ENCODE measurements at places on chromosomes 6 and 20.

- DNase-seq, result peak; percentile 45
Measured at GRCh38 chr6:133621751-133622150, 267.2 kb upstream of the TCF21 start.

DNA sequence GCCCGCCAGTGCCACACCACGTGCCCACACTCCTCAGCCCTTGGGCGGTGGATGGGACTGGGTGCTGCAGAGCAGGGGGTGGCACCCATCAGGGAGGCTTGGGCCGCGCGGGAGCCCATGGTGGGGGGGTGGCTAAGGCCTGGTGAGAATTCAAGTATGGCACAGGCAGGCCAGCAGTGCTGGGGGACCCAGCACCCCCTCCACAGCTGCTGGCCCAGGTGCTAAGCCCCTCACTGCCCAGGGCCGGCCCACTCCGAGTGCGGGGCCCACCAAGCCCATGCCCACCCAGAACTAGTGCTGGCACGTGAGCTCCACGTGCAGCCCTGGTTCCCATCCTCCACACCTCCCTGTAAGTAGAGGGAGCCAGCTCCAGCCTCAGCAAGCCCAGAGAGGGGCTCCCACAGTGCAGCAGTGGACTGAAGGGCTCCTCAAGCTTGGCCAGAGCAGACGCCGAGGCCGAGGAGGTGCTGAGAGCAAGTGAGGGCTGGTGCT, 1091.1 kb upstream of the GJE1 start:
- no peak for DNase-seq

GRCh38 chr20:44717986-44718385, 2.8 kb downstream of the CCN5 start:
- DNase-seq, result no peak

DNA sequence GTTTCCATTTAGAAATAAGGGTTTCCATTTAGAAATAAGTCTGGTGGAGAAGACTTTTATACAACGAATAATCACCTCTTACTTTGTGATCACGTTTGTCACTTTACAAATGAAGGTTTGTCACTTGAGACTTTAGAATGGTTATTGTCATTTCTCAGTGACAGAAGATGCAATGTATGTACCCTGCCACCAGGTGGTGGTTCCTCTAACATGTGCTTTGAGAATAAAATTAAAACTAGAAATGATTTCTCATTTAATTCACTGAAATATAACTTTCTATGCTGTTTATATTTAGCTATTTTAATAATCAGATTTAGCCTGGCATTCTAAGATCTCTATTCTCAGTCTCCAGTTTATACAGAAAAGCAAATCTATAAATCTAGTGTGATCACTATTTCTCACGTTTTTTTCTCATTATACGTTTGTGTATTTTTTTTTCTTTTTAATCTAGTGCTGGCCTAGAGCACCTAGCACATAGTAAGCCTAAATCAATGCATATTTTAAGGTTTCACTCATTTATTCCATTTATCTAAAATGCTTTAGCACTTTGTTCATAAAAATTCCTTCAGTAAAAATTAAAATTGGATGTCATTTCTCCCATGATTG, 57.4 kb upstream of the TFAP2D start:
- DNase-seq, result peak; percentile 36

GRCh38 chr6:52564856-52565255, 12.0 kb downstream of the TRAM2 start:
- DNase-seq, result no peak

DNA sequence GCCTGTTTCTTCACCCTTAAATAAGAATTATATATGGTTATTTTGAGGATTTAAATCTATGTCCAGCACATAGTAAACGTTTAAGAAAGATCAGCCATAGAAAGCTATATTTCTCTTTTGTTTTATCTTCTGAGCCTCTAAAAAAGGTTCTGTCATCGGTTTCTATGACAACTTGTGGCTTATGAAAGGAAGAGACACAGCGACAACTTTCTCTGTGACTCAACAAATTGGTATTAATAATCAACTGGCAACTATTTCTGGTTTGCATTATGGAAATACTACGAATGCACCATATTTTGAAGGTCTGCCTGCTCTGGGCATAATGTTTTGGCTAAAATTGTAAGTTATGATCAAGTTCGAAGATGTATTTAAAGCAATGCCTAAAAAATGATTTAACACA, 751.0 kb downstream of the CD109 start:
- DNase-seq, result no peak

- no peak for DNase-seq
Measured at GRCh38 chr20:16984481-16984880, 236.3 kb downstream of the OTOR start.

DNA sequence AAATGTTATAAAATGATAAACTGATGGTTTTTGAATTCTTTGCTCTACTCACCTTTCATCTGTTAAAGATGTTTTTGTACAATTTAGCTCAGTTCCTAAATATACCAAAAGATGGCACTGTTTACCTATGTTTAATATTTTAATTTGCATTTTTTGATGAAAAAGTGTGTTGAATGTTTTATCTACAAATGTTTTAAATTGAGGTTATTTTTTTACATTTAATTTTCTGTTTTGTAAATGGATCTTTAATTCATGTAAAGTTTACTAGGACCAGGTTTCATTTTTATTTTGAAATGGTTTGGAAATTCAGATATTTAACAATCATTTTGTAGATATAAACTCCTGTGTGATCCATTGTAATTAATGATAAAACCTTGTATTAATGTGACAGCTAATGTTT, 30.0 kb downstream of the CDKAL1 start:
- DNase-seq, result peak; percentile 16

- peak; percentile 33 for DNase-seq
Measured at GRCh38 chr6:112571488-112572270, 224.5 kb downstream of the RFPL4B start.

DNA sequence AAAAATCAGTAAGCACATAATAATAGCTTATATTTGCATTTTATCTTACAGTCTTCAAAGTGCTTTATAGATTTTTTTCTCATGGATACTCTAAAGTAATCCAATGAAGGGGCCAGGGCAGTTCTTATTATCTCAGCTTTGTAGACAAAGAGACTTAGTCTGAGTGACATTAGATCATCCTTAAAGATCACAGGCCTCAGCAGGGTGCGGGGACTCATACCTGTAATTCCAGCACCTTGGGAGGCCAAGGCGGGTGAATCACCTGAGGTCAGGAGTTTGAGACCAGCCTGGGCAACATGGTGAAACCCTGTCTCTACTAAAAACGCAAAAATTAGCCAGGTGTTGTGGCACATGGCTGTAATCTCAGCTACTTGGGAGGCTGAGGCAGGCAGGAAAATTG, 14.5 kb downstream of the FERMT1 start:
- no peak for DNase-seq

GRCh38 chr6:121967631-121968030, 431.8 kb upstream of the HSF2 start:
- no peak for DNase-seq

- peak; percentile 43 for DNase-seq
Measured at GRCh38 chr6:166530211-166531095, 56.0 kb downstream of the RAMACL start.

DNA sequence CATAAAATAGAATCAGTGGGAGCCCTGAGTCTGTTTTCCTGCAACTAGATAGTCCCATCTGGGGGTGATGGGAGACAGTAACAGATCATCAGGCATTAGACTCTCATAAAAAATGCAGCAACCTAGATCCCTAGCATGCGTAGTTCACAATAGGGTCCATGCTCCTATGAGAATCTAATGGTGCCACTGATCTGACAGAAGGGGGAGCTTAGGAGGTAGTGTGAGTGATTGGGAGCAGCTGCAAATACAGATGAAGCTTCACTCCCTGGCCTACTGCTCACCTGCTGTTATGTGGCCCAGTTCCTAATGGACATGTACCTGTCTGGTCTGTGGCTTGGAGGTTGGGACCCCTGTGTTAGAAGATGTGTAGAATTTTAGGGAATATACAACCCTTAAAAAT, 904.5 kb upstream of the EPHA7 start:
- no peak for DNase-seq

DNA sequence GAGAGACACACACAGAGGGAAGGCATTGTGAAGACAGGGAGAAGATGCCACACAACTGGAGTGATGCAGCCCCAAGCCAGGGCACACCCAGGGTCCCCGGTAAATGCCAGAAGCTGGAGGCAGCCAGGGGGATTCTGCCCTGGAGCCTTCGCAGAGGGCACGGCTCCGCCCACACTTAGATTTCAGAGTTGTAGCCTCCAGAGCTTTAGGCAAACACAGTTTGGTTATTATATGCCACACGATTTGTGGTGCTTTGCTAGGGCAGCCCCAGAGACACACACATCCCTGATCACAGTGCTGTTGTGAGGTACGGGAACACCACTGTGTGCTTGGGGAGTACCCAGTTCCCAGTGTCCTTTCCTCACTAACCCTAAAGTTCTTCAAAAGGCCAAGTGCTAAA, 280.6 kb downstream of the SMOC2 start:
- DNase-seq, result no peak

DNA sequence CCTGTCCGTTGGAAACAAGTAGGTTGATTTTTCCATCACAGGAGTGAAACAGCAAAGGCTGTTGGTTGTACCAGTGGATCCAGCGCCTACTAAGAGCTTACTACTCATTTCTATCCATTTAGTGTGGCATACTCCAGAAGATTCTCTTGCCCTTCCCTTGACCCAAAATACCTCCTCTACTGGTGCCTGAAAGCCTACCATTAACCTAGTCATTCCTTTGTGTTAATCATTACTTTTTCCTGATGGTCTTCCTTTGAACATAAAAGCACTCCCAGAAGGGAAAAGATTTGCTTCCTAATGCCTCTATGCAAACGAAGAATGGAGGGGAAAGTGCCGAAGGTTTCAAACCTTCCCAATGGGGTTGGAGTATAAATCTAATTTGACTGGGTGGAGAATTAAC, 123.3 kb downstream of the QRSL1 start:
- no peak for DNase-seq

DNA sequence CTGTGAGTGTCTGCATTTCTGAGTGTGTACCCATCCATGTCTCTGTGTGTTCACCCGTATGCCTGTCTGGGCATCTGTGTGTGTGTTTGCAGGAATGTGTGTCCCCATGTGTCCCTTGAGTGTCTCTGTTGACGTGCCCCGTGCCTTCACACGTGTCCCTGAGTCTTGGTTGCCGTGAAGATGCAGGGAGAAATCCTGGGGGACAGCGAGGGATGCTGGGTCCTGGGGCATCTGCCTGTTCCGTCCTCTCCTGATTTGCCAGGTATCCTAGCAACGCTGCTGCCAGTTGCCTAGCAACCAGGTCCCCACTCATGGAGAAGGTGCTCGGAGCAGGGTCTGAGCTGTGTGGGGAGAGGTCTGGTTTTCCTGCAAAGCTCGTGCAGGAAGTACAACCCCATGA, 6.0 kb upstream of the LKAAEAR1 start:
- DNase-seq, result no peak

DNA sequence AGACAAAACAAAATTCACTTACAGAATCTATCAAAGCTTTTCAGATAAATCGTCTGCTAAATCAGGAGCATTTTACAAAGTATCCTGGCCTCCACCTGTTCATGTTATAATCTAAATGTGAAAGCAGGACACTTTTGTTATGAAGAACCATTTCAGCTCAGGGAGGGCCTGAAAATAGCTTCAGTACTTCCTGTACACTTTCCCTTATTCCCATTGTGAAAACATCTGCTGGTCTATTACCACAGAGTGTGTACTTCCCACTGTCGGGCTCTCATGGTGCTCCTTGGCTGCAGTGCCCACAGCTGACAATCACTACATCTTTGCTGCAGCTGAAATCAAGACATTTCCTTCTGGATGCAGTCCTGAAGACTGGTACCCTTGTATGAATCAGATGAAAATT, 128.1 kb downstream of the OPRM1 start:
- DNase-seq, result no peak

DNA sequence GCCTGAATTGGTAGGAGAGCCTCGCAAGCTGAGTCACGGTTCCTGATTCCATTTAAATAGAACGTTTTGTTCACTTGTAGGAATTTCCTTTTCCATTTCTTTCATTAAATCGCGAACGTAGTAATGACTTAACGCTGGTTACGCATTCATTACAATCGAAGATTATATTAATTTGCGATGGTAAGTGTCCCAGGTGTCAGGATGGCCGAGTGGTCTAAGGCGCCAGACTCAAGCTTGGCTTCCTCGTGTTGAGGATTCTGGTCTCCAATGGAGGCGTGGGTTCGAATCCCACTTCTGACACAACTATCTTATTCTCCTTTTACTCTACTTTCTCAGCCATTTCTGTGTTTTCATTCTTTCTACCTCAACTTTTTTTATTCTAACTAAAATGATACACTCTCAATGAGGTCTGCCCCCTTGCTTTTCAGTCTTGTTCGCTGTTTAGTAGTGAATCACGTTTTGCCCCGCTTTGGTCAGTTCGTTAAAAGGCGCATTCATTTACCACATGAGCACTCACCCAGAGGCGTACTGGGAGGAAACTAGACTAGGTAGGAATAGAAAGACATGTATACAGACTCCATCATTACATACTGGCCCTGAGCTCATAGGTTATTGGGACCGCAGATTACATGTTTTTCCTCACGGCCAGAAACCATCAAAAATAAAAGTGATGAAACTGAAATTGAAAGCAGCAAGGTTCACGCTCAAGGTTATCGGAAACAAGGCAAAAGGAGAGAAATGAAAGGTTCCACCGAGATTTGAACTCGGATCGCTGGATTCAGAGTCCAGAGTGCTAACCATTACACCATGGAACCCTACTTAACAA, 17.3 kb upstream of the TRIM27 start:
- DNase-seq, result peak; percentile 82

DNA sequence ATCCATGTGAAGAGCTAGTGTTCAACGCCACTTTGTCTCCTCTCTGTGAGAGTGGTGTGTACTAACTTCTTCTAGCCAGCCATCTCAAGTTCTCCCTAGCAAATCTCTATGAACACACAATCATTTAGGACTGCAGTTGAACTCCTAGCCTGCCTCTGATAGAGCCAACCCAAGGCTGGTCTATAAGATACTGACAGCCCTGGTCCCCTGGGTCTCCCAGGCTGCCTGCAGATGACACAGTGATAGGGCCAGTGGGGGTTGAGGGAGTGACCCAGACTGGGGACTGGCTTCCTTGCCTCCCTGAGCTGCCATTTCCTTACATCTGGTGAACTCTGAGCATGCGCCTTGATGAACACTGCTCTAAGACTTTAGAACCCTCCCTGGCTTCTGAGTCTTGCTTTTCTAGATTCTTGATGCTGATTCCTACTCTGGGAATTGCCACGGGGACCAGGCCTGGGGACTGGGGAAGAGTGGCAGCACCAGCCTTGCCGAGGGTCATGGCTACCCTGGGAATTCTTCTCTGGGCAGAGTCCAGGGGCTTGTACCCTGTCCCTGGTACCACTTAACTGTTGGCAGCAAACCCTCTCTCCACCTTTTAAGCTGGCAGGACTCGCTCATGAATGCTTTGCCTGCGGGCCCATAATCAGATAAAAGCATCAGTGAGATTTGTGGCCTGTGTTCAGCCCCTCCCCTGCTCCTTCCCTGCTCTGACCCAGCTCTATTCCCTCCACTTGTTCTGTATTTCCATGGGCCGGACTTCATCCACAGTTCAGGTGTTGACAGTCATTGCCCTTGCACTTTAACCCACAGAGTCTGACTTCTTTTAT, 130.8 kb upstream of the CHD6 start:
- DNase-seq, result no peak

- DNase-seq, result no peak
Measured at GRCh38 chr20:50199703-50200102, 9.1 kb downstream of the CEBPB start.

- DNase-seq, result no peak
Measured at GRCh38 chr6:100455230-100456124, 9.2 kb downstream of the SIM1 start.

Data from epithelial cell of esophagus (primary cell).